ENCODE measurements at places on chromosomes 7 and 10.

- no peak for DNase-seq
Measured at GRCh38 chr7:84663224-84663623, 468.6 kb upstream of the SEMA3A start.

GRCh38 chr7:73519867-73520672 lies 2.0 kb downstream of the BAZ1B start:
- DNase-seq, result no peak

DNA sequence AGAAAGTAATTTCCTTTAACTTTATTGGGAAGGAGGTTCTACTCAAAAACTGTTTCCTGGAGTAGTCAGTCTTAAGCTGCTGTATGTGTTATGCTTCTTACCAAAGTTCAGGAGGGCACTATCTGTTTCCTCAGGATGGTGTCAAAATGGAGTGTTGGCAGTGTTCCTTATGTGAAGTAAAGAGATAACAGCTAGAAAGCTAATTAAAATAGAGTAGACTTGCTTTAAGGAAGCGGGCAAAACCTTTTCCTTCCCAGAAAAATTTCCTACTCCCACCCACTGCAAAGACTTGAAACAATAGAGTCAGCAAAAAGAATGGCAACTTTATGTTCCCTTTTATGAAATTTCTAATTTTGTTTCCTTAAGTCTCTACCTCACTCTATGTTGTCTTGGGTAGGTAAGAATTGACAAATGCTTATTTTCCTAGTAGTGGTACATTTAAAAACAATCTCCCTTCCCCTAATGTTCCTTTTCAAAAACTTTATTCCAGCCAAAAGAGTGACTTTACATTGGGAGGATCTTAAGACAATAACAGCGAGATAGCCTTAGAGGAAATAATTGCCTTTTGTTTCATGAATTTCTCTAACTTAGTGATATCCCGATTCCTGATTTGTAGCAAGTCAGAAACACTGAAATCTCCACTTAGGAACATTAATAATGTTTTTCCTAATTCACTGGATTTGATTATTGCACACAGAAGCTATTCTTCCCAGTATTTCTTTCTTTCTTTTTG lies 26.5 kb upstream of the ENTPD1 start:
- no peak for DNase-seq

- no peak for DNase-seq
Measured at GRCh38 chr7:3404501-3404900, 103.4 kb downstream of the SDK1 start.

- DNase-seq, result no peak
Measured at GRCh38 chr7:34567906-34568305, 90.1 kb upstream of the NPSR1 start.
